ENCODE measurements at places on chromosomes 6 and 20.

- DNase-seq: no peak
Measured at GRCh38 chr6:34663831-34664255, 32.7 kb downstream of the ILRUN start.

DNA sequence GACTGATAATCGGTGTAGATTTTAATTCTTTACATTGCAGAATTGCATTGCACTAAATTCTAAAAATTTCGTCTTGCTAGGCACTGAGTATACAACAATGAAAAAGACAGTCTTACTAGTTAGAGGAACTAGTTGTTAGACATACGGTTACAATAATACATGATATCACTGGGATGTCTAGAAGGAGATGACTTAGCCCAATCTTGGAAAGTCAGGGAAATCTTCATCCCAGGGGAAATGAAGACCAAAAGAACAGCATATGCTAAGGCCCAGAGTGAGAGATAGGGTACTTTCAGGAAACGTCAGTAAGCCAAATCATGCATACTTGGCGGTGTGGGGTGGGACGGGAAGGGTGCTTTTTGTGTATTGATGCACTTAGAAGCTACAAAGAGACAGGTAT, 901 bp downstream of the CEP57L1 start:
- no peak for DNase-seq

GRCh38 chr6:39400026-39400425, 77.5 kb upstream of the KCNK16 start:
- no peak for DNase-seq

GRCh38 chr6:13572951-13573654, 1.3 kb upstream of the SIRT5 start:
- DNase-seq: no peak

DNA sequence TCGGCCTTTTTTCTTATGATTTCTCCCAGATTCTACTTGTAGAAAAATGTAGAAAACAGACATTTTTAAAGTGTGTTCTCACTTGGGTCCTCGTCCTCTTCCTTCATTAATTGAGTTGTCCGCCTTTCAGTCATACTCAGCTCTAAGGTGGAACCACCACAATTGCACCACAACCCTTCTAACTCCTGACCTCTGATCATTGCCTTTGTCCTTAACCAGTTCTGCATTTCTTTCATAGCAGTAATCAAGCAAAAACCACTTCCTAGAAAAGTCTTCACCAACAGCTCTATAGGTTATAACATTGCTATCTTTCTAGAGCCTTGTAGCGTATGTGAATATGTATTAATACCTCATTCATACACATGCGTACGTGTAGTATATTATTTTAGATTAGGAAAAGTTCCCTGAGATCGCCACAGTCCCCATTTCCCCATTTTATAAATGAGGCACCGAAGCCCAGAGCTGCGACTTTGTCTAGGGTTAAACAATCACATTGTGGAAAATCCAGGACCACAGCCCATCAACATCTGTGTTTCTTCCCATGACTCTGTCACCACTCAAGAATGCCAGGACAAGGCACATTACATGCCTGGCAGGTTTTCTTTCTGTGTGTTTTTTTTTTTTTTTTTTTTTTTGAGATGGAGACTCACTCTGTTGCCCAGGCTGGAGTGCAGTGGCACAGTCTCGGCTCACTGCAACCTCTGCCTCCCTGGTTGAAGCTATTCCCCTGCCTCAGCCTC, 175.5 kb downstream of the BTBD3 start:
- DNase-seq: no peak

DNA sequence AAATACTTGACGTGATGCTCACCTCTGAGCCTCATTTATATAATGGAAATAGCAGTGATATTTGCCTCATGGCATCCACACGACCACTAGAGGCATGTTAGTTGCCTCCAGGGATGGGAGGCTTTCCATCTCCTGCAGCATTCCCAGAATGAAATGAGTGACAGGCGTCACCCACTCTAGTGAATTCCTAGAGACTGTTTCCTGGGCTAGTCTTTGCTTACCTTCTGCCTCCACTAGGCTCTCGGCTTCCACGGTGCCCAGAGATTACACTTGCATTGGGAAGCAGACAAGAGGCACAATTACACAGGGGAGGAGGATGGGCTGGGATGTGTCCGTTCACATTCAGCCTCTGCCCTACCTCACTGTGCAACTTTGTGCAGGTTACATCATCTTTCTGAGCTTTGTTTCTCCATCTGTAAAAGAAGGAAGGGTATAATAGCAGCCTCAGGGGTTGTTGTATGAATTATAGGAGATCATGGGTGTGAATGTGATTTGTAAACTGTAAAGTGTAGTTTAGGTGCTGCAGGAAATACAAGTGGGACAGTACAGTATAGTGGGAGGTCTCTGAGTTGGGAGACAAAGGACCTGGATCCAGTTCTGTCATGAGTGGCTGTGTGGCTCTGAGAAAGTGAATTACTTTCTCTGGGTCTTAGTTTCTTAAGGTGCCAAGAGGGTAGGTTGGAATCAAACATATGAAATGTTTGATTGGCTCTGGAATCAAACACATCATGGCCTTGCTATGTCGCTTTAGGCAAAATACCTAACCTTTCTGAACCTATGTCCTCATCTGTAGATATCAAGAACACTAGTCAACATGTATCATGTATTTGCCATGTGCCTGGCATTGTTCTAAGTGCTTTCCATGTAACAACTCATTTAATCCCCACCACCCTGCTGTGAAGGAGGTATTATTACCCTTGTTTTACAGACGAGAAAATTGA, 3.6 kb upstream of the VSTM2L start:
- no peak for DNase-seq

DNA sequence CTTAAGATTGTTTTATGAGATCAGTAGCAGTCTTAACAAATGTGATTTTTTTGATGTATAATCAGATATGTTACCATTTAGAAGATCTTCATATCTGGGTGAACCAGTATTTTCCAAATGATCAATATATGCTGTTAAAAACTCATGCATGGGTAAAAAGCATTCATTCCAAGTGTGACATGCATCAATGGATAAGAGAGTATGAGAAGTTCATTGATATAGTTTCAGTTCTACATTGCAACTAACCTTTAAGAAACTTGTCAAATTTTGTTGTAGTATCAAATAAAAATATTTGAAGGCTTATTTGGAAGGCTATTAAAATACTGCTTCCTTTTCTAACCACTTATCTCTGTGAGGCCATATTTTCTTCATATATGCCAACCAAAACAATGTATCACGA, 117.7 kb downstream of the FIG4 start:
- no peak for DNase-seq

GRCh38 chr6:112470376-112470775, 123.2 kb downstream of the RFPL4B start:
- no peak for DNase-seq

DNA sequence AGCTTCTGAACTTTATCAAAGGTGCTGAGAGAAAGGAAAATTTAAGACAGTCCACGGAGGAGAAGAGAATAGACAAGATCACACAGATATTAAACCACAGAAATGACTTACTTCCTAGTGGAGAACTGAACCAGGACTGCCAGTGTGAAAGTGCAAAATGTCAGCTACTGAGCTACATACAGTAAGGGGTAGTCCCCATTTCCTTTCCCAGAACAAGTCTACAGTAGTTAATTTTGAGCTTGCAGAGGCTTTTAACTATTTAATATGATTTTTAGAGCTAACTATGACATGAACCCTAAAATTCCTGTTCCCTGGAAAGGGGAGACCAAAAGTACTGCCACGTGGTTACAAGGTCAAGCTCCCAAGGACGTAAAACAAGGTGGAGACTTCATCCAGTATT, 45.1 kb downstream of the CEP85L start:
- no peak for DNase-seq

GRCh38 chr6:76992553-76992952, 470.7 kb downstream of the HTR1B start:
- no peak for DNase-seq

GRCh38 chr20:20038586-20038985, 13.7 kb downstream of the CRNKL1 start:
- no peak for DNase-seq

DNA sequence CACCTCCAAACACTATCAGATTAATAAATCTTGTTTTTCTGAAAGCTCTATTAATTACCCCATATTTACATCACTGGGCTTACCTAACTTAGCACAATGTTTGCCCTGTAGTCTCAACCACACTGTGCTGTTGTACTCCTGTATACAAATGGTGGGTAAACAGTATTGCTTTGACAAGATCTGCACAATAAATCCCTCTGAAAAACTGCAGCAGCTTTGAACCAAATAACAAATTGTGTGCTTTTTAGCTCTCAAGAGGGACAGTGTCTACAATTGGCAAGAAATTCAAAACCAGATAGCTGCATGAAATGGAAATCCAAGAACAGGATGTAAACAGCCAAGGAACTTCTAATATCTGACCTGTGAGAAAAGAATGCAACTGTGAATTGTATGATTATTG, 10.4 kb downstream of the KIF6 start:
- no peak for DNase-seq

GRCh38 chr6:126880964-126881363, 237.5 kb upstream of the RSPO3 start:
- no peak for DNase-seq

DNA sequence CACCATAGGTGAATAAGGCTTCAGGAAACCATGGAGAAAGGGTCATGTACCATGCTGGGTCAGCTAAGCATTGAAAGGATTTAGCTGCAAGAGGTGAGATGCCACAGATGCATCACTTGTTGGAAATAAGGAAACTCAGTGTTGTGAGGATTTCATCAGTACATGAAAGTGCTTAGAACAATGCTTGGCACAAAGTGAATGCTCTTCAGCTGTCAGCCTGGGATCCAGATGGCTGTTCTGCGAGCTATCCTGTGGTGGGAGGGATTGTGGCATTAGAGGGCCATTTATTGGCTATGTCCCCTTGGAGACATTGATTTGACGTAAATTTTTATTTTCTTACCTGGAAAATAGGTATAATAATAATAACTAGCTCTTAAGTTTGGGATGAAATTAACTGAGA, 53.0 kb downstream of the ELOVL2 start:
- DNase-seq: no peak

DNA sequence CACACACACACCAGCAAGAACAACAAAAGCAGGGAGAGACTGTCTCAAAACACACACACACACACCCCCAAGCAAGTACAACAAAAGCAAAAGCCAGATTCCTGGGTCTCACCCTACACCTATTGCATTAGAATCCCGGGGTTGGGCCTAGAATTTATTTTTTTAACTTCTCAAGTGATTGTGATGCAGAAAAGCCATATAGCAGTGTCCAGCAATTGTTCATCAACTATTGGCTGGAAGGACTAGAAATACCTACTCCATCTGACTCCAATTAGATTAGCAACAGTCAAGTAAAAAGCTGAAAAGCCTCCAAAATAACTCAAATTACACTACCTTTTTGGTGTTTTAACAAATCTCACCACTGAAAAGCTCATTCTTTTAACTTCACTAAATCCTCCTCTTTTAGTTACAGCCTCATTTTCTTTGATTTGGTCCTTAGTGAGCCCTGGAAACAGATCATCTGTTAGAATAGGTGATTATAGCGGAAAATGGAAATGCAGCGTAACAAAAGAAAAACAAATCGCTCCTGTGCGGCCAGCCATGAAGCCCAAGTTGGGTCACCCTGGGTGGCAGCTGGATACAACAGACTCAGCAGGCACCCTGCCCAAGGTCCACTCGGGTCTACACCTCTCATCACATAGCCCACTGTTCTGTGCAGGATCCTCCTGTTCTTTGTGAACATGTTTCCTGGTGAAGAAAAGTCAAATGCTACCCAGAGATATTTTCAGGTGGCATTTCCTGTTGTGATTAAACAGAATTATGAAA, 38.7 kb downstream of the STAU1 start:
- DNase-seq: no peak

DNA sequence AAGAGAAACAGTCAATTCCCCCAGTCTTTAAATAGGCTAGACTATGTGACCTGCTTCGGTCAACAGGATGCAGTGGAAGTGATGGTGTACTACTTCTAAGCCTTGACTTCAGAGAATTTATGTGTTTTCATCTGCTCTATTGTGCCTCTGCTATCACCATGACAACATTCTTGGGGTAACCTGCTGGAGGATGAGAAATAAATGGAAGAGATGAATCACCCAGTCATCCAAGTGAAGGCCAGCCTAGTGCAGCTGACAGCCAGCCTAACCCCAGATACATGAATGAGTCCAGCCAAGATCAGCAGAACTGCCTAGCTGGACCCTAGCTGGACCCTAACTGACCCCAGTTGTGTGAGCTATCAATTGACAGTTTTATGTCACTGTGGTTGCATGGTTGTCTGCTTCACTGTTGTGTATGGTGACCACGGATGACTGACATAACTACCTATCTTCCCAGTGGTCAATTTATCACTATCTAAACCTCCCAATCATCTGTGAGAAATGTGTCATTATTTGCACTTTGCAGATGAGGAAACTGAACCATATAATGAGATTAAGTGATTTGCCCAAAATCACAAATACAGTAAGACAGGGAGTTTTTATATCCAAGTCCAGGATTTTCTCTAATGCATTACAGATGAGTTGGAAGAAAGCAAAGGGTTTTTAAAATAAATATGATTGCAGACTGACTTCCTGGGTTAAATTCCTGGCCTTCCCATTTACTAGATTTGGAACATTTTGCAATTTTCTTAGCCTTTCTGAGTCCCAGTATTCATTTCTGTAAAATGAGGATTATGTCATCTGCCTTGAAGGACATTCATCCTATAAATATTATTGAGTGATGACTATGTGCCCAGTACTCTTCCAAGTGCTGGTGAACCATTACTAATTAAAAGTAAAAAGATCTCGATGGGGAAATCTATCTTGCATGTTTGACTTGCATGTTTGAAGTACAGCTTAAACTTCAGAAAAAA, 136.4 kb upstream of the PLCB4 start:
- DNase-seq: no peak

GRCh38 chr20:57804470-57805250, 94.8 kb upstream of the PMEPA1 start:
- no peak for DNase-seq

DNA sequence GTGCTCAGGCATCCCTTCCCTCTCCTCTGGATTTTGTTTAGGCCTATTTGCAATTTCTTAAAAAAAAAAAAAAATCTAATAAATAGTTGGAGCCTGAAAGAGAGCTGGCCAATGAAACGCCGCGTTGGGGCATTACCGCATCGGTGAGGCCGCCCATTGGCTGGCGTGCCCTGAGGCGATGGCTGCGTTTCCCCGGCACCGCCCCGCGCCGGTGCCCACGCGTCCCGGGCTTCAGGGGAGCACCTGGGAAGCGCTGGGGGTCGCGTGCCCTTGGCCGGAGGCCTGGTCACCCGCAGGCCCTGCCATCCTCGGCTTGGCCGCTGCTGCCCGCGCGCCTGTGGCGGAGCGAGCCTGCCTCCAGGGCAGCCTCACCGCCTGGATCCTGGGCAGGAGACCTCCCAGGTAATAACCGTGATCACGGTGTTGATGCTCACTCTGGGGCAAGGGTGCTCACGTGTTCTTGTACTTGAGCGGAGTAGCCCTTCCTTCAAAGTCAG, 155.4 kb downstream of the NRN1 start:
- peak; percentile 13 for DNase-seq

- no peak for DNase-seq
Measured at GRCh38 chr6:143694560-143694959, 16.8 kb downstream of the PHACTR2 start.

GRCh38 chr6:25173951-25174474, 105.2 kb upstream of the CARMIL1 start:
- DNase-seq: peak; percentile 55

GRCh38 chr6:157376241-157376640, 4.7 kb upstream of the ZDHHC14 start:
- no peak for DNase-seq

- DNase-seq: peak; percentile 59
Measured at GRCh38 chr20:7387638-7388193, 552.5 kb downstream of the HAO1 start.

- DNase-seq: no peak
Measured at GRCh38 chr6:6248651-6249050, 71.8 kb downstream of the F13A1 start.

- no peak for DNase-seq
Measured at GRCh38 chr6:87116922-87117321, 22.0 kb upstream of the CGA start.
